Left renal pelvis (tissue), 4 donors: ENCODE measurements at places on chromosomes 1 and 21. TPM values are rescaled to one million over a fixed set of nuclear protein-coding genes. Genes with fewer than 3 reads are reported as not detected.

DNA sequence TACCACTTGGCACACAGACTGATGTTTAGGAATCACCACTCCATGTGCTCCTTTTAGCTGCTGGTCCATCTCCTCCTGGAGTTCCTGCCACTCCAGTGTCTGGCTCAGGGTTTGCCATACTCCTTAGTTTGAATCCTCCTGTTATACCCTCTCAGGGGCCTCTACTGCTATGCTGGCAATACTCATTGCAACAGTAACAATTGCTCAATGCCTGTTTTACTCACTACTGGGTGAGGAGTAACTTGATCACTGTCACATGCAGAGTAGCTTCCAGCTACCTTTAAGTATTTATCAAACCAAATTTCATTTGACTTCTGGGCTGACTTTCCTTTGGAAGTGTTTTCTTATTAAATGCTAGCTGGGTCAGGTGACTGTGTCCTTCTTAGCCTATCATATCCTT lies 107.2 kb upstream of the WLS start:
- DNase-seq, result no peak

DNA sequence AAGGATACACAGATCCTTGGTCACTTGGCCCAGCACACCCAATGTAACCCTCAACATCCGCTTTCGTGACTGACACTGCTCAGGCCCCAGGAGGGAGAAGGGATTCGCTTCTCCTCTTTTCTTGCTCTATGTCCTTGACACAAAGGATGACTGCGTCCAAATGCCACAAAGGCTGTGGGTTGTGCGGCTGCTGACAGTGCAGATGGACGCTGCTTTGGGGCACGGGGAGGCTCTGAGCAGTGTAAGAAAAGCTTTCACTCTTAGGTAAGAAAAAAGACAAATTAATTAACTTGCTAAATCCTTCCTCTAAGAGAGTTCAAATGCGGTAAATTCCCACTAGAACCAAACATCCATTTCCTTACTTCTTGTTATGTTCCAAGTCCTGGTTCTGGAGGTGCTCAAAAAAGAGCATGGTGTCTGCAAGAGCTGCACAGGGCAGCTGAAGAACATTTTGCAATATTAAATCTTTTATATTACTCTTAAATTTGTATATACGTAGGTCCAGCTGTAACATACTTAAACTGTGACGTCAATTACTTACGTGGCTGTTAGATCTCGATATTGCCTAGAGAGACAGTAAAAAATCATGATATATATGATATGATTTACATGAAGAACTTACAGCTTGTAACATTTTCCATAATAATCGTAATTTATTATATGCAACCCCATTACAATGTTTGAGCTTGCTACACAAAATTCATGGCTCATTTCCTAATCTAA lies 19.4 kb upstream of the EPHB2 start:
- DNase-seq, result no peak

GRCh38 chr1:172320733-172321132 lies 99.8 kb upstream of the C1orf105 start:
- no peak for DNase-seq

DNA sequence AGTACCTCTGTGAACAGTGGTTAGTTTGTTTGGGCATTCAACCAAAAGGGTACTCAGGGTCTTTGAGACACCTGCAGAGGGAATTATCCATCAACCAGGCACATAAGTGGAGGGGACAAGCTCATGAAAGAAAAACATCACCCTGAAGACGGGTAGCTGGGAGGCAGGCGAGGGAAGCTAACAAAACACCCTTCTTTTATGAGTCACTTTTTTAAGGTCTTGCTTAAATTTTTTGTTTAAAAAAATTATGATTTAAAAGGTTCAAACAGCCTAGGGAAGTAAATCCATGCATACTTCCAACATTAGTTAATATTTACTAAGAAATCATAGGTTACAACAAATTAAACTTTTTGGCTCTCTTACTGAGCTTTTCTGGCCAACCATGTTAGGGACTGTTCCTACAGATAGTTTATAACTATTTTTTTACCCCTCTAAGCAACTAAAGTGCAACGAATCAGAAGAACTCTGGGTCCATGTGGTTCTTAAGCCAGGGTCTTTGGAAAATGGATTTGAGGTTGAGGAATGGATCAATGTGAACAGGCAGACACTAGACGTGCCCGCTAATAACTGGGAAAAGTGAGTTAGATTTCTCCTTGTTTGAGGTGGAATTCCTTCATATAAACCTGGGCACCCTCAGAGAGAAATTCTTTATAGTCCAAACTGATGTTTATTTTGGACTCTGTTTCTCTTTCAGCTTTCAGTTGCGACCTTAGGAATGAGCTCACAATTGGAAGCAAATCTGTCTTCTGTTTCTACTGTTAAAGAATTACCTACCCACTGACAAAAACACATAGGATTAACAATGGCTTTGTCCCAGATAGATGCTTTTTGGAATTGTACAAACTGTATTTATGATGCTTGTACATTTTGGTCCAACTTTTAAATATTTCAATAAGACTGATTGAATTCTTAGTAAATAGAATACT lies 123.0 kb downstream of the LYPLAL1 start:
- no peak for DNase-seq

Gene TMCO1
- 148 TPM for polyA plus RNA-seq

Gene ZNF648
- polyA plus RNA-seq, result 1.9 TPM

Gene OR2T33
- polyA plus RNA-seq, result not detected

Gene PIGR
- 1.7 TPM for polyA plus RNA-seq

Gene HHIPL2
- polyA plus RNA-seq, result 1.0 TPM

Gene GPX7
- polyA plus RNA-seq, result 79.0 TPM

Gene TCHHL1
- polyA plus RNA-seq, result not detected
